ENCODE measurements at places on chromosomes 5 and 9.

DNA sequence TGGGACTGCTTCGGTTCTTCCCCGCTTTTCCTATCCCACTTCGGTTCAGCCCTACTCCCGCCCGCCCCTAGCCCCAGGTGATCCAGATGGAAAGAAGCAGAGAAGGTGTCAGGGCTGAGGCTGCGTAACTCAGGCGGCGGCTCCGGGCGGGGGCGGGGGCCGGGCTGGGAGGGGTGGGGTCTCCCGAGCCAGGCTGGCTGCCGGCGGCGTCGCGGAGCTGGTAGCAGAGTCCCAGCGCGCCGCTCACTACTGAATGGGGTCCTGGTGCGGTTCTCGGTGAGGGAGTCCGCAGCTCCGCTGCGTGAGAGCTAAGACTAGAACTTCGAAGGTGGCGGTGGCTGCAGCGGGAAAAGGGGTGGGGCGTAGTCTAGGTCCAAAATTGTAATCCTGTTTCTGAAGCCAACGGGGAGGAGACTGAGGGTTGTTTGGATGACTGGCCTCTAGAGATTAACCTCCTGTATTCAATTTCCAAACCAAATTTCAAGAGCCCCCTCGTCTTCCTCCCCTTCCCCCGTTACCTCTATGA is 1.4 kb downstream of the PRR16 start:
- no peak for DNase-seq

DNA sequence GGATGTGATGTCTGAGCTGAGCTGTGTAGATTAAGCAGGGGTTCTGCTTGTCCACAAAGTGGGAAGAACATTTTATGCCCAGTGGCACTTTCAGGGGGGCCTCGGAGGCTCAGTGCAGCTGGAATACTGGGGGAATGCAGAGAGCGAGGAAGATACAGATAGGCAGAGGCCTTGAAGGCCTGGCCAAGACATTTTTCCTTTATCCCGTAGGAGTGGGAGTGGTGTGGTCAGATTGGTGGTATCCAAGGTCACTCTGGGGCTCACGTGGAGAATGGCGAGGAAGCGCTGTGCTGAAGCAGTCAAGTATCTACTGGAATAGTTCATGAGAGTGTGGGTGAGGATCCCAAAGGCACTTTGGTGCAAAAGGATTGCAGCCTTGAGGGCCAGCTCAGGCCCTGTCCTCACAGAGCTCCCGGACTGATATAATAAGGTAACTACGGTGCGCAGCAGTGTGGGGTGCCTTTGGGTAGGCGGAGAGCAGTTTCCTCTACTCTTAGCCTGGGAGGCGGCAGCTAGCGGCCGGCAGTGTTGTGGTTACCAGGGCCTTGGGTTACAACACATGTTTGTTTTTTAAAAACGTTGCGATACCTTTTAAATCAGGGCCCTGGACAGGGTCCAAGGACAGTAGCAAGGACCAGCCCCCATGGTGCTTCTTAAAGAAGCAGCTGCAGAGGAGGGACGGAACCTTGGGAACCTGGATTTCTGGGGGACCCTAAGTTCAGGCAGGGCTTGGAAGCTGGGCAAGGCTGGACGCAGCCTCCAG is 10.8 kb upstream of the CCDC69 start:
- DNase-seq = peak; percentile 32

- no peak for DNase-seq
Observed at GRCh38 chr5:143593723-143594122, 190.2 kb upstream of the NR3C1 start.

DNA sequence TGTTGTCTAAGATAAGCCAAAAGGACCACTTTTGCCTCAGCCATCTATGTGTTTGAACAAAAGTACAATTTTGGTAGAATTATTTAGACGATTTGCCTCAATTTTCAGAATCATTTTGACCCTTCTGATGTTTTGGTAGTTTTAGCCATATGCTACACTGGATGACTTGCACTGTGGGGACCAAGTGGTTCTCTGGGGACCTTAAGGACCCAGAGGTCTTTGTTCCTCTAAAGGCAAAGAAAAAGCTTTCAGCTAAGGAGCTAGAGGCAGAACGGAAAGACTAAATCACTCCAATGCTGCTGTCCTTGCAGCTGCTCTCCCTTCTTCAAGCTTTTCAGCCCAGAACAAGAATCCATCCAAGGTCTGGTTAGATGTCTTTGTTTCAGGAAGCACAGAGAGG is 51.0 kb upstream of the APC start:
- DNase-seq = no peak

Measured in activated CD4-positive, alpha-beta T cell treated with anti-CD3 and anti-CD28 coated beads for 48 hours (primary cell).